ENCODE measurements at places on chromosomes 11 and 22. TPM values are rescaled to one million over a fixed set of nuclear protein-coding genes. Genes with fewer than 3 reads are reported as not detected.

The GDPD4 gene
- total RNA-seq: not detected

The MUC2 gene
- total RNA-seq: not detected

The OR6T1 gene
- total RNA-seq: not detected

The TEX54 gene
- not detected for total RNA-seq

The ACCS gene
- total RNA-seq: 19.3 TPM

The HTR3A gene
- 0.77 TPM for total RNA-seq

The LGR4 gene
- 29.3 TPM for total RNA-seq

The PRRG4 gene
- total RNA-seq: 2.9 TPM

The DEUP1 gene
- not detected for total RNA-seq

DNA sequence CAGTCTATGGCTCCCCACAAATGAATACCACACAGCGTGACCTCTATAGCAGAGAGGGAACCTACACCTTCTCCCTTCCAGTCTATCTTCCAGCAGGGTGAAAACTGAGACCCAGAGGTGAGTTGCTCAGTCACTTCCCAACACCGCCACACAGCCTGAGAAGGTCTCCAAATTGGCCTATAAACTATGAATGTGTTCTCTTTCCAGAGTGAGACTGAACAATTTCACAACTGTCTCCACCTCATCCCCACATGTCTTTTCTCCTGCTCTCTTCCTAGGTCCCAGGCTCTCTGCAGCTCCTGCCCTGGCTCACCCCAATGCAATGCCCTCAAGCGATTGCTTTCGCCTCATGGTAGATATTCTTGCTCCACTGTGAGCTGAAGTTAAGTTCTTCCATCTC lies 14.0 kb downstream of the CLMP start:
- ATAC-seq: peak; percentile 58

GRCh38 chr22:31090217-31091085 lies 9.3 kb downstream of the SMTN start:
- ATAC-seq: peak; percentile 77

- no peak for ATAC-seq
Observed at GRCh38 chr11:35650006-35650405, 12.6 kb upstream of the TRIM44 start.

GRCh38 chr22:18078329-18079041 lies 695 bp downstream of the PEX26 start:
- no peak for ATAC-seq

DNA sequence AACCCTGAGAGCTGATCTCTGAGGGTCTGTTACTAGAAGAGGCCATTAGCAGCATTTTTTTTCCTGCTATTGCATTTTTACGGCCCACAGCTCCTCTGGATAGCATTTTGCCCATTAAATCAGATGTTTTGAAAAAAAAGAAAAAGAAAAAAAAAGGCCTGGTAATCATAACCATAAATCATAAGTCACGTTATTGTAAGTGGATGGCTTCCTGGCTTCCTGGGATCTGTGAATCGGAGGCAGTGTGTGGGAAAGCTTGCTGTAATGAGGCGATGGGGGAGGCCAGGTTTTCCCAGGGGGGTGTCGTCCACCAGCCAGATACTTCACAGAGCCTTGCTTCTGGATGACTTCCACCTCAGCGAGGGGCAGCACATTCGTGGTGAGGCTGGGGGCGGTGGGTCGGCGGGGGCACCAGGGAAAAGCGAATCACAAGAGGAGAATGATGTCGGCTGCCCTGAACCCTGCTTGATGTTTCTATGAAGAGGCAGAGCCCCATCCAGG lies 106.5 kb upstream of the SYT13 start:
- ATAC-seq: no peak

DNA sequence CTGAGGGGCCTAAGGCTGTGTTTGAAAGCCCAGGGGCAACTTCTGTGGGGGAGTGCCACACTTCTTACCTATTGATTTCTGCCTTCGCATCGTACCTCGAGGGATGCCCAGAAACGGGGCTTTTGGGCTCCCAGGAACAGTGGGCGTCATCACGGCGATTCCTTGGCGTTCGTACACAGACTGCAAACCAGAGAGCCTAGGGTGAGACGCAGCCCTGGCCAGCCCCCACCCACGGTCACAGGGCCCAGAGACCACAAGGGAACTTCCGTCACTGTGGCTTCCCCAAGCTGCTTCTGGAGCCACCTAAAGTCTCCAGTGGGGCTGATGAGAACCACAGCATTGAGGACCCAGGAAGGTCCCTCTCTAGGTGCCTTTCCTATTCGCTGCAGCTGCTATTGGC lies 91.9 kb downstream of the CTTN start:
- ATAC-seq: no peak

DNA sequence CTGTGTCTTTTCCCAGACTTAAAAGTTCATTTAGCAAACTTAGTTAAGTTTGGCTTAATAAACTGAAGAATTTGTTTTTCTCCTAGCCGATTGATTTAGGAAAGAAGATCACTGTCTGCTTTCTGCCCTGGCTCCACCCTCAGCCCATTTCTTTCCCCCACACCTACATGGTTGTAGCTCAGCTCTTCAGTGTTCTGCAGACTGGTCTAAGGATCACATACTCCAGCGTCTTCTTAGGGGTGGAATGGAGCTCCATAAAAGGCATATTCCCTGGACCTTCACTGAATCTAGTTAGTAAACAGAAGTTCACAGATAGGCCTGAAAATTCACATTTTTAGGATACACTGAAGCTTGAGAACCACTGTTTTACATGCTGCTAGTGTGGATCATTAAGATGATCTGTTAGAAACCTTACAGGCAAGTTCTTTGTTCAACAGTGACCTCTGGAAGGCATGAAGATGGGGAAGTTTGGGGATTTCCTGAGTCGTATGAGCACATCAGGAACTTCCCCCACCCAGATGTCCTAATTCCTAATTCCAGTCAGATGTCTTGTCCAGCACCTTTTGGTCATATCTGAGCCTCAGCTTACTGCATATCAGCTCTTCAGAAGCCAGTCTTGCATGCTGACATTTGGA lies 16.8 kb downstream of the PIWIL4 start:
- peak; percentile 41 for ATAC-seq

GRCh38 chr22:36224245-36224644 lies 15.1 kb downstream of the APOL2 start:
- ATAC-seq: no peak

DNA sequence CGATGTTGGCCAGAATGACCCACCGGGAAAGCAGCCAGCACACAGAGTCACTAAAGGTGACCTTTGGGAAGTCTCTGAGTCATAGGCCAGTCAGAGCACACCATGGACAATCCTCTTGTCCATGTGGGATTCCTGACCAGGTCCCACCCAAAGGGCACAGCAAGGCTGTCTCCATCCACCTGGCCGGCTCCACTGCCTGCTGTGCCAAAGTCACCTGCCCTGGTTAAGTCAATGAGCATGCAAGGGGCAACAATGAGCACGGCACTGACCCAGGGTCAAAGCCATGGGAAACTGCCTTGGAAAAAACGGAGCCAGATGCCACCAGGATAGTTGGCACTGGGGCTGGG lies 49.8 kb downstream of the SHANK2 start:
- no peak for ATAC-seq

GRCh38 chr22:19619144-19620009 lies 94.9 kb upstream of the SEPTIN5 start:
- ATAC-seq: no peak

DNA sequence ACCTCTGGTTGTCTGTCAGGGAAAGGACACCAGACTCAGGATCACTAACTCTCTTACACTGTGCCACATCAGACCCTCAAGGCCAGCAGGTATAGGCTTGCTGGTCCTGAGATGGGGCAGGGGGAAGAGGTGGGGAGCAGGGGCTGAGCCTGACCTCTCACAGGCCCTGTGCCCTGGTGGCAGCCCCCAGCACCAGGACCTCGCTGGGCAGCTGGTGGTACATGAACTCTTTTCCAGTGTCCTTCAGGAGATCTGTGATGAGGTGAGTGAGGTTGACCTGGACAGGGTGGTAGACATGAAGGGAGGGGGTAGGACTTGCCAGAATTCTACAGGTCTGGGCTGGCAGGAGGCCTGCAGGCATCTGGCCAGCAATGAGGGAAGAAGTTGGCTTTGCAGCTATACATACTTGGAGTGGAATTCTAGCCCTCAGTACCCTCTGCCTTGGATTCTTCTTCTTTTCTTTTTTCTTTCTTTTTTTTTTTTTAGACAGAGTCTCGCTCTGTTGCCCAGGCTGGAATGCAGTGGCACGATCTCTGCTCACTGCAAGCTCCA lies 1.4 kb downstream of the NUDT22 start:
- no peak for ATAC-seq

- ATAC-seq: no peak
Observed at GRCh38 chr11:71991494-71991893, 7.2 kb upstream of the IL18BP start.

DNA sequence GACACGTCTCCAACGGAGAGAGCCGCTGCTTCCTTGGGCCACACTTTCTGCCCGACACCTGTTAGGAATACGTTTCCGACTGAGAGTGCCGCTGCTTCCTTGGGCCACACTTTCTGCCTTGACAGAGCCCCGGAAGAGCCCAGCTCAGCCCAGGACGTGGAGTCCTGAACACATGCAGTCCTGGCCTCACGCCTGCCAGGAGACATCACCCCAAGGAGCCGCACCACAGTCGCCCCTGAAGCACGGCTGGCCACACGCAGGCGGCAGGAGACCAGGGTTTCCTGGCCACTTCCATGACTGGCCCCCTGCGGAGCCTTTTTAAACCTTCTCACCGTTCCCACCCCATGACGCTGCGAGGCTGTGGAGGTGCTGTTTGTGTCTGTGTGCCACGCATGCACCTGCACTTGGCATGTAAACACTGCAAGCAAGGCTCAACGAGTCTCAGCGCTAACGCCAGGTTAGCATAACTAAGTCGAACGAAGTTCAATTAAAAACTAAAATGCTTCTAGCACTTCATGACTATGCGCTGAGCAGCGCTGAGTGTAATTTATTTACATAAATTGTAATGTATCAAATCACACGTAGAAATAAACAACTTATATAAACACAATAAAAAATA lies 8.8 kb downstream of the TOLLIP start:
- ATAC-seq: peak; percentile 22

GRCh38 chr11:69244266-69244665 lies 49.7 kb upstream of the MYEOV start:
- no peak for ATAC-seq

DNA sequence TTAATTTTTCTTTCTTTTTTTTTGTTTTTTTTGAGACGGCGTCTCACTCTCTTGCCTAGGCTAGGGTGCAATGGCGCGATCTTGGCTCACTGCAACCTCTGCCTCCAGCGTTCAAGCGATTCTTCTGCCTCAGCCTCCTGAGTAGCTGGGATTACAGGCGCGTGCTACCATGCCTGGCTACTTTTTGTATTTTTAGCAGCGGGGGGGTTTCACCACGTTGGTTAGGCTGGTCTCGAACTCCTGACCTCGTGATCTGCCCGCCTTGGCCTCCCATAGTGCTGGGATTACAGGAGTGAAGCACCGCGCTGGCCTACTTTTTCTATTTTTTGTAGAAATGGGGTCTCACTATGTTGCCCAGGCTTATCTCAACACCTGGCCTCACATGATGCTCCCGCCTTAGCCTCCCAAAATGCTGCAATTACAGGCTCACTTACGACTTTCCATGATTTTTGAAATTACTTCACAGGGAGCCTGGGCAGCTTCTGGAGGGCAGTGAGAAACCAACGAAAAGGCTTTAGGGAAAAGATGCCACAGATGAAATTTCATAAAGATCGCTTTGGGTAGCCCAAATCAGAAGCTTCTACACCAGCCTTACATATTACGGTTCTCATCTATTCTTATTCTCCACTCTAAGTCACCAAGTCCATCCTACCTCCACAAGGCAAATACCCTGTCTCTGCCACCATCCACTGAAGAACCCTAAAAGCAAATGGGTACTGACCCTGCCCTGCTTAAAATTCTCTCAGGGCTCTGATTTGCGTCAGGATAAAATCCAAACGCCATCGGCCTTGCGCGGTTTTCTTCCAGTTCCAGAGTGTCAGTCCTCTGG lies 866 bp upstream of the RRM1 start:
- no peak for ATAC-seq

DNA sequence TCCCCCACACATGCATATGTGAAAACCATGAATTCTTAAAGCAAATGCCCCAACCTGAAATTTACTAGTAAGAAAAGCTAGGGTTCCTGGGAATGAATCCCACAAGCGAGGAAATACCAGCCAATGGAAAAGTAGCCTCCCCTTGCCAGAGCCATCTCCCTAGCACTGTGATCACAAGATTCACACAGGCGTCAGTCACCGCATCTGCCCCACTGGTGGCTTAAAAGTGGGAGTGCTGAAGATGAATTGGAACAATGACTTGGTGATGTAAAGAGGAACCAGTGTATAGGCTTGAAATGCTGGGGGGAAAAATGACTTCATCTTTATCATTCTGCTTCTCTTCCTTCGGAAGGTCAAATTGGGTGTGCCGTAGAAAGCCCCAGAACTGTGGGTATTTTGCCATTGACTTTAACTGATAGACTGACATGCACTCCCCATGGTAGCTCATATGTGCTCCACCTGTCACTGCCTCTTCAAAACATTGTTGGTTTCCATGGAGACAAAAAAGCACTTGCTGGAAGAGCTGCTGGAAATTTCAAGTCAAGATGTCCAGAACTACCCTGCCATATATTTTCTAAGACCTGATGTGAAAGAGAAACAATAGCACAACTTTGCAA lies 19.2 kb upstream of the ASPHD2 start:
- ATAC-seq: no peak

DNA sequence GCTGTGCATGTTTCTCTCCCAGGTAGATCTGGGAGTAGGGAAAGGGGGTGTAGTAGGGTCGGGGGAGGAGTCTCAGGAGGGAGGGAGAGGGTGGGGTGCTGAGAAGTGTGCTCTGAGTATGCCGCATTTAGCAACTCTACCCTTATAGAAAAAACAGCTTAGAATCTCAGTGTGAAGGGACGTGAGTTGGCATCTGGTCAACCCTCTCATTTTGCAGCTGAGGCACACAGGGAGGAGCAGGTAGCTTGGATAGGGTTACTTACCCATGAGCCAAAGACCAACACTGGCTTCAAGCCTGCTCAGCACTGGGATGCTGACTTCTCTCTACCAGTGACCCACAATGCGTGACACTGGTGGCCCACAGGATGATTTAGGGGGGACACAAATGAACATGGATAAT lies 95.9 kb downstream of the FBXO7 start:
- ATAC-seq: no peak

DNA sequence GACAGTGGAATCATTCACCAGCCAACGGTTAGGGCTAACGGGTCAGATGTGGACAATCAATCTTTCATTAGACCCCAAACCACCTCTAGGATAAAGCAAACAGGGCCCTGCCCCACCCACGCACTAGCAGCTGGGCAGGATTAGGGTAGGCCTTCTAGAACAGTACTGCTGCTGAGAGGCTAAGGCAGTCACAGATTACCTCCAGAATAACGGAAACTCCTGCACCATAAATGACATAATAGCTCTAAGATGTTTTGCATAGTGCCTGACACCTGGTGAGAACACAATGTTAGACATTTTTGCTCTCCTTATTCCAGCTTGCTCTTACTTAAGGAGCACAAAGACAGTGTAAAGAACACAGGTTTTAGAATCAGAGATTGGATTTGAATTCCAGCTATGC lies 1.8 kb downstream of the SYTL2 start:
- no peak for ATAC-seq

Data from gastroesophageal sphincter (tissue), 4 donors.